ENCODE measurements at places on chromosomes 2 and 18. TPM values are rescaled to one million over a fixed set of nuclear protein-coding genes. Genes with fewer than 3 reads are reported as not detected.

Gene CFAP65
- not detected for total RNA-seq

Gene RDH14
- total RNA-seq, result 16.8 TPM

Gene NEU2
- not detected for total RNA-seq

Gene CNTNAP5
- total RNA-seq, result not detected

Gene BMP10
- under 0.01 TPM for total RNA-seq

Gene GPC1
- 266 TPM for total RNA-seq

Gene ID2
- total RNA-seq, result 8.7 TPM

Gene NGEF
- 4.6 TPM for total RNA-seq

Gene RGPD5
- 47.3 TPM for total RNA-seq

Gene LBX2
- total RNA-seq, result not detected

Gene HOXD12
- total RNA-seq, result not detected

Gene HOXD11
- total RNA-seq, result not detected

Gene GKN2
- total RNA-seq, result not detected

Gene RGPD6
- total RNA-seq, result 41.1 TPM
